ENCODE measurements at places on chromosomes 2 and 18.

GRCh38 chr18:60982928-60983327 is 350.3 kb upstream of the CDH20 start:
- DNase-seq = no peak

GRCh38 chr2:197809064-197809463 is 4.7 kb downstream of the PLCL1 start:
- no peak for DNase-seq

DNA sequence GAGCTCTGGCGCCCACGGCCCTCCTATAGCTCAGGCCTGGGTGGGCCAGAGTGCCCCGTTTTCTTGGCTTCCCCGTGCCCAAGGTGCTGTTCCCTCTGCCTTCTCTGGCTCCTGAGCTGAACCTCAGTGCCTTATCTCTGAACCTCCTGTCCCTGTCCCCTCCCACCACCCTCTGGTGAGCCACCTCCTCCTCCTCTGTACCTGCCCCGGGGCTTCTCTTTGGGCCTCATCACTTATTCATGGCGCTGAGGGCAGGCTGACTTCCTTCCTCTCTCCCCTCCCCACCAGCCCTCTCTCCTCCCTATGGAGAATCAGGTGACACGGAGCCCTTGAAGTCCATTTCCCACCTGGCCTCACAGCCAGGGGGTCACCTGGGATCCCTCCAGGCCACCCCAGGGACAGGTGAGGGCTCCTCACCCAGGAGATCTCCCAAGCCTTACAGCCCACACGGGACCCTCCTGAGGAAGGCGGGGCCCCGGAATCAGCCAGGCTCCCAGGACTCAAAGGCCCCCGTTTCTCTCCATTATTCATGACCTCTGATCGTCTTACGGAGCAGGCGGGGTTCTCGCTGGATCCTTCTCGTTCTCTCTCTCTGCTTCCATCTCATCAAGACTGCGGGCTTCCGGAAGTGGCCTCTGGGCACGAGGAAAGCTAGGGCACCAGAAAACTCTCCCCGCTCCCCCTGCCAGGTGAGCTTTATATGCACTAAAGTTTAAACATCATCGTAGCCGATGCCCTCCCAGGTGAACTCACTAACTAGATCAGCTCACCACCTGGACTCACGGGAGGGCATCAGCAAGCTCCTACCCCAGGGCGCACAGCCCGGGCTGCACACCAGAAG is at the start of gene LOXHD1:
LOXHD1 (minus strand) TSS at position 106 of the 841 bp plus-strand sequence. CDS start 187 bp downstream, outside the sequence.
- DNase-seq = no peak

DNA sequence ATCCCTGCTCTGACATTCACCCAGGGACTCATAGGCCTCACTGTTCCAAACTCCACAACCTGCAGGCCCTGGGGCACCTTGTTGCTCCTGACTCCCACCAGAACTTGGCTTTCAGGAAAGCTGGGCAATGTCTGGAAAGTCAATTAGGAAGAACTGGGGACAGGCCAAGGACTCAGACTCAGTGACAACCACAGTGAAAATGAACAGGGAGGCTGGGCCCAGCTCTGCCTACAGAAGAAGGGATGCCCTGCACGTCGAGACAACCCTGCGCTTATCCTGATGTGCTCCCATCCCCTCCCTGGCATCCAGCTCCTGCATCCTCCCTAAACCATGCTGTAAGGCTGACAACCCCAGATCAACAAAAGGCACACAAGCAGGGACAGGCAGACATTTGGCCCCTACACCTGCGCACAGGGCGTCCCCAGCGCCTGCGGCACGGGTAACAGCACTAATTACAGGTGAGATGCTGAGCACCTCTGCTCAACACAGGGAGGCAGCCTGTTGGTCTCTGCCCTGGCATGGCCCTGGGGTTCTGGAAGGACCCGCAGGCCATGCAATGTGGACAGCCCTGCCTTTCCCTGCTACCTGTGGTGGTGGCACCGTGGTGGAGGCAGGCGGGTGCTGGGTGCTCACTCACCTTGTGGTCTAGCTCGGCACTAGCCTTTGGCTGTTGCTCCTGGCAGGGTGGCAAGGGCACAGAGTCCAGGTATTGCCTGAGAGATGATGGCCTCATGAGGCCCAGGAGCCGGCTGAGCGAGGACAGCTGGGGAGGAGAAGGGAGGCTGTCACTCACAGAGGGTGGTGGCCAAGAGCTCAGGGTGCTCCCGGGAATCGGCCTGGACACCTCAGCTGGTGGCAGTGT is 23.6 kb upstream of the SEMA4C start:
- no peak for DNase-seq

- DNase-seq = peak; percentile 15
Observed at GRCh38 chr2:213490087-213490486, 205.8 kb downstream of the SPAG16 start.

- DNase-seq = no peak
Observed at GRCh38 chr2:160111951-160112798, 49.8 kb upstream of the PLA2R1 start.

DNA sequence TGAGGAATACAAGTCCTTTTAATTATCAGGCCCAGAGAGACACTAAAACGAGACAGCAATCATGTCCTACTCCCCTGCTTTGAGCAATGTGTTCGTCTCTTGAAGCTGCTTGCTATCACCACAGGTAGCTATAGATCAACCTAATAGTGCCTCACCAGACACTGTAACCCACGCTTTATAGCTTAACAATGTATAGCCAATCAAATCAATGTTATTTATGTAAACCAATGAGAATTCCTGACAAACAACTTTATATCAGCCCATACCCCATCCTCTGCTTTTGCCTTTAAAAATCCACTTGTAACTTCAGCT is 26.1 kb downstream of the TMEM247 start:
- no peak for DNase-seq

DNA sequence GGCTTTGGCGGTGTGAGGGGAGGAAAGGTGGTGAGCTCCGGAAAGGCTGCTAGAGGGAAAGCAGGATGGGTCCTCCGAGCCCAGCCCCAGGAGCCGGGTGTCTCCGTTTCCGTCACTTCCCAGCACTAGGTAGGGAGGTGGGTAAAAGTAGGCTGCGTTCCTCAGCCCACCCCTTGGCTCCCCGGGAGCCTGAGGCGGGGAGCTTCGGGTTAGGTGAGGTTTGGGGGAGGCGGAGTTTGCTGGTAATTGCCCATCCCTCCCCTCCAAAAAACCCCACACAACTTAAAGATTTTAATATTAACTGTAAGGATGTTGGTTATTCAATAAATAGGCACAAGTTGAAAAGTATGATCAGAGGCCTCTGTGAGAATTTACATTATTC is 552 bp upstream of the ATF2 start:
- no peak for DNase-seq

DNA sequence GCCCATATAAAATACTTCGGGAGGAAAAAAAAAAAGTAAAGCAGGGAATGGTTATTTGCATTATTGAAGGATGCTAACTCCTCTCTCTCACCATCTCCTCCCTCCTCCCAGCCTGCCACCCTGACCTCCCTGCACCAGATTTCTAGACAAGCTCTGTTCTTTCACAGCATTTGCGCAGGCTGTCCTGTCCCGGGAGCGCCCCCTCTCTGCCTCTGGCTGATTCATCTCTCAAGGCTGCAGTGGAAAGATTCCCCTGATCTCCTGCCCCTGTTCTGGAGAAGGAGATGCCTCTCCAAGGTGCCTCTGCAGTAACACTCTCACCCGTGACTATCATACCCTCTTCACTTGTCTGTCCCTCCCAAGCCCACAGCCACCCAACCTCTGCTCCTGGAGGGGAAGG is 38.5 kb downstream of the COL4A4 start:
- no peak for DNase-seq

GRCh38 chr2:156909983-156910382 is 347.5 kb upstream of the GALNT5 start:
- DNase-seq = no peak

- no peak for DNase-seq
Observed at GRCh38 chr2:60249879-60250278, 303.6 kb downstream of the BCL11A start.

DNA sequence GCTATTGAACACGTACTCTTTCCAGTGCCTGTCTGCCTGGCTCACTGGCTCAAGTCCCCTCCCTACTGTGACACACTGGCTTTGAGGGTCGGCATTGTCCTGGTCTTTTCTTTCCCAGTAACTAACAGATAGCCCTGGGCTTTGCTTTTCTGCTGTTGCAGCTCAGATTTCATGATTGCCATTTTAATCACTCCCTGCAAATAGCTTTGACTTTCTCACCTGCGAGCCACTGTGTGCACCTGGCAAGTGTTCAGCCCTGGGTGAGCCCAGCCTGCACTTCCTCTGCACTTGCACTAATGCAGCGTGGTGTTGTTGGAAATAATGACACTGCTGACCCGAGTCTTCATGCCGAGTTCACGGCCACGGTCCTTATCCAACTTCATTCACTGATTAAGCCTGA is 52.9 kb downstream of the DCDC2C start:
- DNase-seq = no peak

DNA sequence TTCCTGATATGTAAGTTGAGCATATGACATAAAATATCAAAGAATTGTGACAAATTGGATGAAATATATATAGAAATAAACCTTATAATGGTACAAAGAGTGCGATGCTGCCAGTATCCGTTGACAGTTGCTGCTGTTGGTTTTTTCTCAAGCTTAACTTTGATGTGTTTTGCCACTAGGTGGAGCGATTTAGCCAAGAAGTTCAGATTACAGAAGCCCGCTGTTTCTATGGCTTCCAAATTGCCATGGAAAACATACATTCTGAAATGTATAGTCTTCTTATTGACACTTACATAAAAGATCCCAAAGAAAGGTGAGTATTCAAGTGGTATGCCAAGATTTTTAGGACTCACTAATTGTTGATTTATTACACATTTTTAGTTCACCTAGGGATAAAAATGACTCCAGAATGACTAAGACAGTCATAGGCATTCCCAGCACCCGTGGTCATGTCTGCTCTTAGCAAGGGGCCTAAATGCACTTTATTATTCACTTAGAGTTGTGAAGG is 2.1 kb downstream of the RRM2 start:
- peak; percentile 83 for DNase-seq

DNA sequence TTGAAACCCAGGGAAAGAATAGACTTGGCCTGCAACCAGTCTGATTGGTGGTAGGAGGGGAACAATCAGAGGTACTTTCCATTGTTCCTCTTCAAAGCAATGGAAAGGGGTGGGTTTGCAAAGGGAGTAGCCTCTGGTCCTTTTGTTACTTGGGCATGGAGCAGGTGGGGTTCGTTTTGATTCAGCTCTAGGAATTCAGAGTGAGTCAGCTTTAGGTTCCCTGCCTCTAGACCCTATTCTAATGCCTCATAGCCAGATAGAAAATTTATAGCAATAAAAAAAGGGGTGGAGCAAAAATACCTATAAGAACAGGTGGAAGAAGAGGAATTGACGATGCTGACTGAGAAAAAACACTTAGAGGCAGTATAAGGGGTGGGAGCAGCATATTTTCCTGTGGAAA is 636.4 kb downstream of the PLCL1 start:
- DNase-seq = no peak

- no peak for DNase-seq
Observed at GRCh38 chr18:73901151-73901550, 246.5 kb downstream of the FBXO15 start.

DNA sequence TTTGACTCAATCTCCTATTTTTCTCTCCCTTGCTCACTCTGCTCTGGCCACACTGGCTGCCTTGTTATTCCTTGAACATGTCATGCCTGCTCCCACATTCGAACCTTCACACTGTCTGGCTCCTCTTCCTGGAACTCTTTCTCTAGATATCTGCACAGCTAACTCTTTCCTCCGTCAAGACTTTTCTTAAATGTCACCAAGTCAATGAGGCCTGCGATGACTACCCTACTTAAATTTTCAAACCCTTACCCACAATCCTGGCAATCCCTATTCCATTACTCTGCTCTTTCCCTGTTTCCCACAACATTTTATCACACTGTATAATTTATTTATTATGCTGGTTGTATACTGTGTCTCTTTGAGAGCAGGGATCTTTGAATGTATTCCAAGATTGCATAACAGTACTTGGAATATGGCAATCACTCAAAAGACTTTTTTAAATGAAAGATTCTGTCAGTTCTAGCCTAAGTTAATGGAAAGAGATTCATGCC is 206.2 kb downstream of the SRBD1 start:
- no peak for DNase-seq

GRCh38 chr2:7986431-7986830 is 695.4 kb upstream of the ID2 start:
- no peak for DNase-seq

DNA sequence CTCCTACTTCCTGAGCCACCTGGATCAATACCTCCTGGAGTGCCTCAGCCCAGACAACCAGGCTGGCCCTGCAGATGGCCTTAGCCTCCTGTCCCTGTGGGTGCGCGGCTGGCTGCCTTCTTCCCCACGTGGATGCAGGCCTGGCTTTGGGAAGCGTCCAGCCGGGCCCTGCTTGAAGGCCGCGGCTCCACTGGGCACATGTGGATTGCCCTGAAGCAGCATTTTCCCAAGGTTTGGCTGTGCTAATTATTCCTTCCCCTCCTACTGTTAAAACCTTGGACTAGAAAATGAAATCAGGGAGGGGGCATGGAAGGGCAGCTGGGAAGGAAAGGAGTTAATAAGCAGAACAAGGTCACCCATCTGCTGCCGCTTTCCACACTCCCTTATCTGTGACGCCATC is 143.0 kb upstream of the GATA6 start:
- DNase-seq = no peak

DNA sequence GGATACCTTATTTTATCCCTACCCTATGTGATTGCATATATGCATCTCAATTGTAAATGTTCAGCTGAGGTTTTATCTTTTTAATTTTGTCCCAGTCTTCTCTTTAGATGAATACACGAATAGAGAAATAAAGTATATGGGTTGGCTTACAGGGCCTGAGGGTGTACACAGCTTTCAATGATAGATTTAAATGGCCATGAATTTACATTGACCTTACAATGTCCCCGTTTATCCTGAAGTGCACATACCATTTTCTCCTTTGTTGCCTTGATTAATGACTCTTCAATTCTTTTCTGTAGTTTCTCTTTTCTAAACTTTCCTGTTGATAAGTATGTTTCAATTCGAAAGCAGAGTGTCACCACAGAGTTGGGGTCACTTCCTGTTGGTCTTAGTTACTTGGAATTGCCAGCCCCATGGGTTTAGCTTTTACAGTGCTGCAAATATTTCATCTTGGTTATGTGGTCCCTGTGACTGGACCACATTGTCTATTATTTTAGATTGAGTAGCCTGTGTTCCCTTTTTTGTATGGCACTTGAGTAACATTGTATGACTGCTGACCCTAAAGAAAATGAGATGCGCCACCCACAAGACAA is 1616.3 kb upstream of the ACVR2A start:
- no peak for DNase-seq

DNA sequence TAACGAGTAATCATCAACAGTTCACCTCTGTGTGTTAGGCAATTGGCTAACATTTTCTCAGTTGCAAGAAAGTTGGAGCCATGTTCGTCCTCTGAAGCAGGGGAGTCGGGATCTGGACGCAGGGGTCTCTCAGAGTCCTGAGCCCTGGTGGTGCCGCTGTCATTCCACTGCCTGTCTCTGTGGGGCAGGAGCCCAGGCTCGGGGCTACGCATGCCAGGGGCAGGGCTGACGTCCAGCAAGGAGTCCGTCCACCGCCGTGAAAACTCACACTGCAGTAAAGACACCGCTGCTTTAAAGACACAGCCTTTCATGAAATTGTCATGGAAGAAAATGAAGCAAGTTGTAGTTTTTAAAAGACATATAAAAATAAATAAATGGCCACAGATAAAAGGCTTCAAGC is 571.1 kb upstream of the SOX11 start:
- no peak for DNase-seq

All from OCI-LY7 (cell line).